ENCODE measurements at places on chromosomes 13 and 19.

DNA sequence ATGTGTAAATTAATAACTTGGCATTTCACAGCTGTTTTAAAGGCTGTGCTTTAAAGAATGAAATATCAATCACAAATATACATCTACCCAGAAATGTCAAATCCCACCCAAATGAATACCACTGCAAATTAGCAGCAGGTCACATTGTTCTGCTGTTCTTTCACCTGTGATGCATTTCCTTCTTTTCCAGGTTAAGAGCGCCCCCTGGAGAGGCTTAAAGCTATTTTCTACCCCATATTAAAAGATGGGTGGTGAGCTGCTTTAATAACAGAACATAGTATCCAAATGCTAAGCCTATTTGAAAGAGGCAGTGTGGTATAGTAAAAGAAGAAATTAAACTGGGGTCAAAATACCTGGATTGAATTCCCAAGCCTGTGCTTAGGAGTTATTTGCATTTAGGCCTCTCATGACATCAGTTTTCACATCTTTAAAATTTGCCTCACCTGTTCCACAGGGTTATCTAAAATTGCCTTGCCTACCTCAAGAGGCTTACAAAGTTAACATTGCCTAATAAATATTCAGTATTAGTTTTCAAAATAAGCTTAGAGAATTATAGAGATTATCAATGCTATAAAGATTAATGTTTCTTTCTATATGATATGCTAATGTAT is 396.9 kb upstream of the SLITRK5 start:
- DNase-seq: peak; percentile 47

DNA sequence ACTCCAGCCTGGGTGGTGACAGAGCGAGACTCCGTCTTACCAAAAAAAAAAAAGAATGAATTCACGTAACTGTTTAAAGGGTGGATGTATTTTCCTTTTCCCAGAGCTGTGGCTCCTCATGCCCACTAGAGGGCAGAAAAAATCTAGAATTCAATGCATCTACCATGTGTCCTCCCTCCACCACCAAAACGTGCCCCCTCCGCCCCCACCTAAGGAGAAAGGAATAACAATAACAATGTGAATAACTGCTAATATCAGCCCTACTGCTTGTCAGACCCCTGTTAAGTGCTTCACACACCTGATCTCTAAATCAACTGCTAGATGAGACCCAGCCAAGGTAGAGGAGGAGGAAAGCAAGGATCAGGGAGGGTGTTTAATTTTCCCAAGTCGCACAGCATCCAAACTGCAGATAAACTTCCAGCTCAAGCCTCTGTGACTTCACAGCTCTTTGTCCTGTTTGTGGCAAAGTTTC is 20.2 kb upstream of the PNMA8B start:
- DNase-seq: peak; percentile 39

GRCh38 chr13:109673477-109673876 is 112.9 kb downstream of the IRS2 start:
- no peak for DNase-seq

GRCh38 chr13:52664272-52664671 is 11.6 kb downstream of the SUGT1 start:
- DNase-seq: no peak

- DNase-seq: peak; percentile 83
These were observed 44.3 kb upstream of the N4BP2L1 start for GRCh38 chr13:32472194-32472621.

GRCh38 chr13:77779552-77780272 is 82.2 kb downstream of the SLAIN1 start:
- peak; percentile 27 for DNase-seq

GRCh38 chr13:76851961-76852360 is 34.2 kb downstream of the KCTD12 start:
- DNase-seq: no peak

All from RPMI8226 (cell line).